Mucosa of descending colon (tissue), 3 donors: ENCODE measurements at places on chromosomes 16 and 17. TPM values are rescaled to one million over a fixed set of nuclear protein-coding genes. Genes with fewer than 3 reads are reported as not detected.

HS3ST3A1 gene
- total RNA-seq: 1.2 TPM

XYLT1 gene
- total RNA-seq: 44.0 TPM

HIGD1B gene
- 1.6 TPM for total RNA-seq

PPY gene
- total RNA-seq: not detected

ABCA10 gene
- total RNA-seq: 6.1 TPM

MYH8 gene
- total RNA-seq: not detected

SPATA32 gene
- total RNA-seq: not detected

CCL8 gene
- total RNA-seq: 2.7 TPM

P2RX1 gene
- total RNA-seq: 3.5 TPM
